ENCODE measurements at places on chromosomes 3 and 15.

DNA sequence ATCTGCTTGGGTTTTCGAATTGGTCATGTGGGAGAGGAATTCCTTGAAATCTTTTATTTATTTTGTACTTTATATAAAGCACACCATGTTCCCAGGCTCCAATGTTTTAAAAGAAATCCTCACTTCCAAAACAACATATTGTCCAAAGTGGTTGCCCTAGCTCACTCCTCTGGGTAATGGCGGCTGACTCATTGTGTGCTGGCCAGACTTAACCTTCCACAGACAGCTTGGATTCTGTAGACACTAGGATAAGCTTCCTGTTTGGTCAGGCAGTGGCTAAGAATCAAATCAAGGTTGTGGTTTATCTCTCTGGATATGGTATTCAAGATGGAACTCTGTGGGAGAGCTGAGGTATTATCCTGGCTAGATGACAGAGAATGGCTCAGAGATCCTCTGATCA lies 55.8 kb upstream of the FAM98B start:
- DNase-seq, result no peak

GRCh38 chr15:88069561-88069960 lies 187.0 kb downstream of the NTRK3 start:
- no peak for DNase-seq

- DNase-seq, result no peak
Observed at GRCh38 chr3:190058521-190059241, 62.0 kb downstream of the P3H2 start.

- no peak for DNase-seq
Observed at GRCh38 chr3:58962040-58962651, 87.7 kb downstream of the CFAP20DC start.

DNA sequence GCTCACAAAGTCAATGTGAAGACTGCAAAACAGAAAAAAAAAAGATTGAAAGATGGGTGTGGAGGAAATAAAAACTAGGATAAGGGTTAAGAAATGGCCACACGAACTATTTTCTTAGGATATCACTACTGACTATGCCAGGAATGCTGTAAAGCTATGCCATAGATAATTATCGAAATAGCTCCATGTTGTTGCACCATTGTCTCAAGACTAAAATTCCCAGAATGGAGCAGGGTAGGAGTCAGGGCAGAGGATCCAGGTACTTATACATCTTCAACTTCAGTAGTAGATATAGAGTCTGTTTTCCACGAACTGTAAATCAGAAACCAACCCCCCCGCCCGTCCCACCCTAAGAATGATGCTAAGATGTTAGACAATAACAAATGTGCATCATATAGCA lies 302.2 kb downstream of the NAALADL2 start:
- DNase-seq, result no peak

DNA sequence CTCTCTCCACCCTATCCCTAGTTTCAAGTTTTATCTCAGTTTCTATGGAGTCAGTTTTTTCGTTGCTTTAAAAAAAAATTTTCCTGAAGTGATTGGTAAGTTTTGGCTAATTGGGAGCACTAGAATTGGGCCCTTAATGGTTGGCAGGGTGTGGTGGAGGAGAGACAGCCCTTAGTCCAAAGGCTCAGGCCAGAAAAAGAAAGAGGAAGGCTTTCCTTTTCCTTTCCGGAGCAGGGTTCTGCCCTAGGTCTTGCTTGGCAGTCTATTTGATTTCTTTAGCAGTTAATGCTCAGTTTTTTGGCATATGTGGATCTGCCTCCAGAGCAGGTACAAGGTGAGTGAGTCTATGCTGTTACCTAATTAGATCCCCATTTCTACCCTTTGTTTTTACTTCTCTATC lies 22.7 kb downstream of the CTNNB1 start:
- DNase-seq, result no peak

DNA sequence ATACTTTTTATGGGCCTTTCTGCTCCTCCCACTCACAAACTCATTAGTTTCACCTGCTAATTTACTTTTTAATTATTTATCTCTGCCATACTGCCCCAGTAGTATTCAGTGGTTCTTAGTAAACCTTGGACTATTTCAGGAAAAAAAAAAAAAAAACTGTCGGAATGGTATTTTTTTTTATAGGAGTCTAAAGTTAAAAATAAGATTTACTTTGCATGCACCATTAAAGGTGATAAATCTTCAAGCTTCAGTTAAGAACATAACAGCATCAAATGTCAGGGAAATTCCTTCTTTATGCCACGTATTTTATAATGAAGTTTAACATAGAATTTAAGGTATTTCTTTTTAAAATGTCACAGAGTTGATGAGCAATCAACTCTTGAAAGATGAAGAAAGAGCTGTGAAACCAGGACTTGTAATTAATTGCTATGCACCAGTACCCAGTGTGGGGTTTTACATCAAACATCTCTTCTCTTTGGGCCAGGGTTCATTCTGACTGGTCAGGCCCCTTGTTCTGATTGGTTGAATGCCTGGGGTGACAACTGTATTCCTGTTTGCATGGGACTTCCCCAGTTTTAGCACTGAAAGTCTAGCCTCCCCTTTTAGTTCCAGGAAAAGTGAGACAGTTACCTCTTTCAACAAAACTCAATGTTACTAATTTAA lies 40.3 kb upstream of the PTPRG start:
- DNase-seq, result no peak

DNA sequence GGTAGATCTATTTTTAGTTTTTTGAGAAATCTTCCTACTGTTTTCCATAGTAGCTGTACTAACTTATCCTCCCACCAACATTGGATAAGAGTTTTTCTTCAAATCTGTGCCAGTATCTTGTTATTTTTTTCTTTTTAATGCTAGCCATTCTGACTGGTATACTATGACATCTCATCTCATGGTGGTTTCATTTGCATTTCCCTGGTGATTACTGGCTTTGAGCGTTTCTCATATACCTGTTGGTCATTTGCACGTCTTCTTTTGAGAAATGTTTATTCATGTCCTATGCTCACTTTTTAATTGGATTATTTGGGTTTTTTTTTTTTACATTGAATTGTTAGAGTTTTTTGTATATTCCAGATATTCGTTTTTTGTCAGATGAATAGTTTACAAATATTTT lies 398.1 kb downstream of the OCA2 start:
- no peak for DNase-seq

GRCh38 chr15:69896606-69897005 lies 201.1 kb downstream of the TLE3 start:
- no peak for DNase-seq

DNA sequence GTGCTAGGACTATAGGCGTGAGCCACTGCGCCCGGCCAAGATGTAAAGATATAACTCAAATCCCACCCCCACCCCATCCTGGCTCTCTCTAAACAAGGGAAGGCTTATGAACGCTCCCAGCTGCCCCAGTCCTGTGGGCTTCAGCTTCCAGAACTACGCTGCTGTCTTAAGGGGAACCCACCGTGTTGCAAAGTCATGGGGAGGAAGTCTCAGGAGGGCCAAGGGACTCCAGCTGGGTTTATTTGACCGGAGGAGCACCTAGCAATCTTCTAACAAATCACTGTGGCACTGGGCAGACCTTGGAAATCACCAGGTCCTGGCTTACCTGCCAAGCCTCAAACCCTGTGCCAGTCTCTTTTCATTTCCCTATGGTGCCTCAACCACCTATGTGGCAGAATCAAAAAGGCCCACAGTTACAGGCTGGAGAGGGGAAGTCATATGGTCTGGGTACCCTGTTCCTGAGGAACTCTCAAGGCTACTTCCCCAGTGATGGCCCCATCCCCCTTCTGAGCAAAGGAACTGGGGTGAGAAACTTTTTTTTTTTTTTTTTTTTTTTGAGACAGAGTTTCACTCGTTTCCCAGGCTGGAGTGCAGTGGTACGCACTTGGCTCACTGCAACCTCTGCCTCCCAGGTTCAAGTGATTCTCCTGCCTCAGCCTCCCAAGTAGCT lies 83.4 kb downstream of the RBPMS2 start:
- DNase-seq, result no peak
